GM12892 (cell line): ENCODE measurements at places on chromosomes 11 and 22.

- DNase-seq: no peak
These were observed 2.6 kb downstream of the HTR3B start for GRCh38 chr11:113907152-113907551.

DNA sequence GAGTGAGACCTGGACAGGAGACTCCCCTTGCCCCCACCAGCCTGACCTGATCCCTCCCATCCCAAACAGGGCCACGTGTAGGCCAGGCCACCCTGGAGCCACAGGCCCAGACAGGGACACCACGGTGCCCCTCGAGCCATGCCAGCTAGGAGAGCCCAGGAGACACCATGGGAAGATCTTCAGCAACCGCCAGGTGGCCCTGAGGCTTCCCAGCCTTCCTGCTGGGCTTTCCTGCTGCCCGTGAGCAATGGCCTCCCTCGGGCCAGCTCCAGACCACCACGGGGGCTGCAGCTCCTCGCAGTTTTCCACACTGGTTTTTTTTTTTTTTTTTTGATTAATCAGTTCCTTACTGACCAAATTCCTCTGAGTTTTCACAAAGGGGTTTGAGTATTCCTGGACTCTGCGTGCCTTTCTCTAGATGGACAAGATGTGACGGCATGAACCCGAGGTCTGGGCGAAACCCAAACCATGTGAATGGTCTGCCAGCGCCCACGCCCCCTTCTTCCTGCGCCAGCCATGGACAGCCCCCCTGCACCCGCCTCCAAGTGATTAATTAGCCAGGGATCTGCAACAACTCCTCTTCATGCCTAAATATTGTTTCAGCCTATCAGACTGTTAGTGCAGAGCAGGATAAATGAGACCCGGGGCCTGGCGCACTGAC lies 40.9 kb downstream of the TBX1 start:
- no peak for DNase-seq

GRCh38 chr11:64211181-64211872 lies 4.8 kb downstream of the FERMT3 start:
- DNase-seq: no peak

DNA sequence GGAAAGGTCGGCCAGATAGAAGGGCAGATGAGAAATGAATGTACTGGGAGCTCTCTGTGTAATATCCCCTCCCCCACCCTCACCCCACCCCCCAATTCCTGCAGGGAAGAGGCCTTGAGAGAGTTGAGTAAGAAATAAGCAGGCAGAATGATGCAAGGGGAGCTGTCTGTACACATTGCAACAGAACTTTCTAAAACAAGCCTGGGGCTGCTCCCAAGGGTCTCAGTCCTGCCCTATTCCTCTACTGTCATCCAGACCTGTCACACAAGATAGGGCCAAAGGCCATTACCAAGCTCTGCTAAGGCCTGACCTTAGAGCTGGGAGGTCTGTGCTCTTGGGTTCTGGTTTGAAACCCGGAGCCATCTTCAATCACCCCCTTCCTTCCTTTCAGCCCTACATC lies 5.7 kb upstream of the DGAT2 start:
- DNase-seq: no peak

DNA sequence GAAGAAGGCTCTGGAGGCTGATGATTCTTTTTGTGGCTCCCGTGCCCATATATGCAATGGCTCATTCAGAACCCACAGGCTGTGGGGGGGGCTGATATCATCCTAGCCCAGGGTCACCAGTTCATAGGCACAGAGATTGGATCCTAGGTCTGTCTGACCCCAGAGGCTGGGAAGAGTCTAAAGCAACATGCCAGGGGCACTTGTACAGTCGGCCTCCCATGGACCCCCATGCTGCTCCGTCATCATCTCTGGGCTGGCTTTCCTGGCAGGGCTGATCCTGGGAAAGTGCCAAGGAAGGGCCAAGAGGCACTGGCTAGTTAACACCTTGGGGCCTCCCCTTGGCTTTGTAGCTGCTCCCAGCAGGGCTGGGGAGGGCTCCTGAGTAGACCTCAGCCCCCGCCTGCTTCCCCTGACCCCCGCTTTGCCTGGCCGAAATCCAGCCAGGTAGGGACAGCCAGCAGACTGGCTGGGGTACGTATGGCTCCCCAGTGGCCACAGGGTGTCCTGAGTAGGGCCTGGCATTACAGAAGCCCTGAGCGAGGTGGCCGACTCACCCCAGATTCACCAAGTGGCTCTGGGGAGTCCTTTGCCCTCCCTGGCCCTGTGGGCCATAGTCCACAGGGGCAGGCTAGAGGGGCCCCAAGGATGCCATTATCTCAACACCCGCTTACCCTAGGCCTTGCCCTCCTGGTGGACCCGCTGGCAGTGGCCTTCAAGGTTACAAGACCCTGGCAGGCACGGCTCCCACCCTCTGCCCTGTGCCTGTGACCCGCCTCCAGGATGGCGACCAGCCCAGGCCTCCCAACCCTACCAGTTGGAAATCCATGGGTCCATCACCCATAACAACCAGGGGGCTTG lies 22.5 kb downstream of the FADS3 start:
- no peak for DNase-seq

- no peak for DNase-seq
These were observed 23.9 kb downstream of the MCHR1 start for GRCh38 chr22:40703174-40703573.

DNA sequence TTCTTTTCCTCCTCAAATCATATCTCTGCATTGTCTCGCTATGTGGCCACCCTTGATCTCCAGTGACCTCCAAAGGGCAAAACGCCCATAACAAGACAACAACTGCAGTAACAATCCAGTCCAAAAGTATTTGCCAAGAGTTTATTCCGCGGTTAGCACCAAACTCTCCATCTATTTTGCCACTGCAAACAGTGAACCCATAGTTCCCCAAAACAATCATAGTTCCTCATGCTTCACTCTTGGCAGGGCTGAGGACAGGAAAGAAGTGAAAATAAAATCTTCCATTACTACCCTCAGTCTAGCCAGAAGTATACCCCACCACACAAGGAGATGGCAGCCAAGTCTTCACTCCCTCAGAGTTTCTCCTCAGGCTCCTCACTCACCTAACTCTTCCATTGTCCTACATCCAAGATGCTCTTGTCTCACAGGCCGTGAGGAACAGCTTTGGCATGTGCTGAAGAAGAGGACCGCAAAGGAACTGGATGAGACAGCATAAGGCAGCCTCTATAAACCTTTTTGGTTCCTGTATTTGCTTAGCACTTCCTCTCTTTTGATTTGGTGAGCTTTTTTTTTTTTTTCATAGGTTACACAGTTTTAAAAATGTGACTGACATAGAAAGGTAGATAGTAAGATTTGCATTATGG lies at the start of gene LPXN:
LPXN (minus strand) TSS at position 480 of the 644 bp plus-strand sequence; CDS start at position 396, 84 bp downstream.
- no peak for DNase-seq

- no peak for DNase-seq
These were observed 76.3 kb upstream of the ADSL start for GRCh38 chr22:40270031-40270430.

GRCh38 chr11:27201454-27202302 lies 161.1 kb downstream of the BBOX1 start:
- DNase-seq: no peak

GRCh38 chr11:118087931-118088330 lies 1.2 kb upstream of the SMIM35 start:
- no peak for DNase-seq

DNA sequence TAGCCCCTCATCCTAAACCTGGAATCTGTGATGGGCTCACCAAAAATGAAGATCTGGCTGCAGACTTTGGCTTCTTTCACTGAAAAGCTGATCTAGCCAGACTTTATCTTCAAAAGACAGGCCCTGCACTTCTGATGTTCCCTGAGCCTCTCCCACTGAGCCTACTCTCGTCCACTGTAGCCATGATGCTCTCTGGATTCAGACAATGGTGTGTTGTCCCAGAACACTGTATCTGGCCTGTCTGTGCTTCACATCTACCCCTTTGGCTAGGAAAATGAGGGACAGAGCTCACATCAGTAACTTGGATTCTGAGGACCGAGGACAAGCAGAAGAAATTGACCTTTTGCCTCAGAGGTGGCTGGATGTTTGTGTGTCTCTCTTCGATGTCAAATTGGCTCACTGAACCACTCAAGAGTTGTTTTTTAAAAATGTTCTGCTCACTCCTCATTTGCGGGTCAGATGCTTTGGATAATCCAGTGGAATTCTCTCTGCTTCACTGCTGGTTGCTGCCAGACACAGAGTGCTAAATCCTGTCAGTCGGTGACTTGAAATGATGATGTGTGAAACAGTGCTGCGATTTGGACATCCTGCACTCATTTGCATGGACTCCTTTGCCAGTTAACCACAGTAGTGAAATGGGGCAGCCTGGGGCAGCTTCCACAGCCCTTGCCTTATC lies 67.5 kb downstream of the ARFGAP2 start:
- DNase-seq: no peak
